GM23338 (cell line): ENCODE measurements at places on chromosomes 12 and 14. TPM values are rescaled to one million over a fixed set of nuclear protein-coding genes. Genes with fewer than 3 reads are reported as not detected.

Gene CD69
- total RNA-seq, result not detected in 2 replicates

Gene TMEM19
- total RNA-seq, result 14.1 and 21.0 TPM in 2 replicates

Gene ADCK1
- total RNA-seq, result 8.5 and 11.2 TPM in 2 replicates

Gene SMCO2
- total RNA-seq, result not detected in 2 replicates

DNA sequence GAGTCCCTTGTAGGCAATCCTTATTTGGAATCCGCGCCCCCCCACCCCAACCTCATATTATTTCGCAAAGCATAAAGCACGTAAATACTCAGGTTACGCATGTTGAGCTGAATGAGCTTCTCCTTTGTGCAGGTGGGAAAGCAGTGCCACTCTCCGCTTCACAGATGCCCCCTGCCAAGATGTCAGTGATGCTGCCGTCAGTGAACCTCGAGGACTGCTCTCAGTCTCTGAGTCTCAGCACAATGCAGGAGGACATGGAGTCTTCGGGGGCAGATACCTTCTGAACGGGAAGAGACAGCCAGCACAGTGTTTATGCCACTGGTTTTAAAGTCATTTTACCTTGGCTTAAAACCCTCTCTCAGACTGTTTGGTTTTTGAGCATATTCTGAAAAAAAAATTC lies 90.1 kb upstream of the DACT1 start:
- DNase-seq, result peak; percentile 22

- no peak for DNase-seq
Measured at GRCh38 chr12:92619026-92619425, 83.8 kb upstream of the PLEKHG7 start.

- DNase-seq, result no peak
Measured at GRCh38 chr12:29187756-29188155, 38.7 kb downstream of the FAR2 start.

DNA sequence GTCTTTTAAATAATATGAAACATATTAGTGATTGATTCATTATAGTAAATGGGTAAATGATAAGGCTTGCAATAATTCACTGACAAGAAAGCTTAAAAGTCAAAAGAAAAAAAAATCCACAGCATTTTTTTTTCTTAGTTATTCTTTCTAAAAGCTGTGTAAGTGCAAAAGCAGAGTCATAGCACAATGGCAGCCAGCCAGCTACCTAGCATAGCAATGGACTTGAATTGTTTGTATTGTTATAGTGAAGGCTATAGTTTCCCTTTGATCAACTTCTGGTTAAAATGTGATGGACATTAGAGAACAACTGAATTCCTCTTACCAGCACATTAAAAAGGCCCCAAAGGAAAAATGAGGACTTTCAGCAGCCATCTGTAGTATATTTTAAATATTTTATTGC lies 232.1 kb downstream of the NAV3 start:
- no peak for DNase-seq

- peak; percentile 14 for DNase-seq
Measured at GRCh38 chr12:52582486-52582885, 8.8 kb upstream of the KRT74 start.

DNA sequence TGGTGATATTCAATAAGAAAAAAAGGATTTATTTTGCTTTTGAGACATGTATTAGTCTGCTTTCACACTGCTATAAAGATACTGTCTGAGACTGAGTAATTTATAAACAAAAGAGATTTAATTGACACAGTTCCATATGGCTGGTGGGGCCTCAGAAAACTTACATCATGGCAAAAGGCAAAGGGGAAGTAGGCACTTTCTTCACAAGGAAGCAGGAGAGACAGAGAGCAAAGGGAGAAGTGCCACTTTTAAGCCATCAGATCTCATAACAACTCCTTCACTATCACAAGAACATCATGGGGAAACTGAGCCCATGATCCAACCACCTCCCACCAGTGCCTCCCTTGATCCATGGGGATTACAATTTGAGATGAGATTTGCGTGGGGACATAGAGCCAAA lies 43.9 kb downstream of the BHLHE41 start:
- DNase-seq, result no peak

- DNase-seq, result no peak
Measured at GRCh38 chr14:36880276-36880675, 218.6 kb downstream of the PAX9 start.

GRCh38 chr12:53939141-53940108 lies 794 bp downstream of the HOXC13 start:
- peak; percentile 84 for DNase-seq

DNA sequence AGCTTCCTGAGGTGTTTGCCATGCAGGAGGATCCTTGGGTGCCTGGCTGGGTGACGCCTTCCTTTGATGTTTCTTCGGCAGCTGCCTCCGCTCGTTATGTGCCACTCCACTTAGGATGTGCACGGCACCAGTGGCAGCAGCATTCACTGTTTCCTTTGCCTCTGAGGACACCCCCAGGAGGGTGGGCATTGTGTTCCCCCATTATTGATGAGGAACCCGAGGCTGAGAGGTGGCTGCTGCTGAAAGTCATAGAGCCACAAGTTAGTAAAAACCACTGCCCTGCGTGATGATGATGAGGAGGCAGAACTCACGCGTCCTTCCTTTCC lies 41.2 kb downstream of the EP400 start:
- DNase-seq, result no peak

GRCh38 chr14:76272774-76273173 lies 103.2 kb upstream of the ESRRB start:
- DNase-seq, result no peak

GRCh38 chr14:37122919-37123639 lies 49.3 kb downstream of the SLC25A21 start:
- no peak for DNase-seq
